ENCODE measurements at places on chromosomes 13 and 19.

- no peak for DNase-seq
Measured at GRCh38 chr13:31267126-31267784, 67.5 kb downstream of the B3GLCT start.

DNA sequence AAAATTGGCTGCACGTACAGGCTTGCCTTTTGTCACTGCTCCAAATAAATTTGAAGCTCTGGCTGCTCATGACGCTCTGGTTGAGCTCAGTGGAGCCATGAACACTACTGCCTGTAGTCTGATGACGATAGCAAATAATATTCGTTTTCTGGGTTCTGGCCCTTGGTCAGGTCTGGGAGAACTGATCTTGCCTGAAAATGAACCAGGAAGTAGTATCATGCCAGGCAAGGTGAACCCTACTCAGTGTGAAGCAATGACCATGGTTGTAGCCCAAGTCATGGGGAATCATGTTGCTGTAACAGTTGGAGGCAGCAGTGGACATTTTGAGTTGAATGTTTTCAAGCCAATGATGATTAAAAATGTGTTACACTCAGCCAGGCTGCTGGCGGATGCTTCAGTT is 16.1 kb upstream of the AKAP11 start:
- no peak for DNase-seq

GRCh38 chr13:61362522-61362921 is 53.1 kb downstream of the PCDH20 start:
- DNase-seq = no peak

DNA sequence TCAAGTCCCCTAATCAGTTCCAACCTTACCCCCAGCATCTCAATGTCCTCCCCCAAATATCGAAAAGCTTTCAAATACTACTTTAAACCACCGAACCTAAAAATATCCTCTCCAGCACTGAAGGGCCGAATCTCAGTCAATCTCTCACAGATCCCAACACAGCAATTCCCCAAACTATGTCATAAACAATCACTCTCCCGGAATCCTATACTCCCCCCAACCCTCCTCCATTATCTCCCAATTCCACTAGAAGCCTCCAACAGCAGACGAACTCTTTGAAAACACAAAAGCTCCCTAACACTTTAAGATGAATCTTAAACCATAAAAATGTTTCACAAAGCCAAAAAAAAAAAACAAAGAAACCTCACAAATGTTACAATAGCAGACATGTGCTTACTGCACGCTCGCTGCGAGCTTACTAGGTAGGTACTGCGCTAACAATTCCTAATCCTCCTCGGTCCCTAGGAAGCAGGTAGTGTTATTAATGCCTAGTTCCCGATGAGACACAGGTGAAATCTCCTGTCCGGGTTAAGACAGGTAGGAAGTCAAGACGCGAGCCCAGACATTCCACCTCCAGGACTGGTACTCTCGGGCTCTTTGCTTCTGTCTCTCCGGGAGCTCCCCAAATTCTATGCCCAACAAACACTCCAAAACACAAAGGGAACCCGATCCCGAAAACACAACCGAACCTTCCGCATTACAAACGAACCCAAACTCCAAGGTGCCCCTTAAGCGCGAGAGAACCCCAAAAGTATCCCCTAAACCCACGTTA is 14.2 kb downstream of the FBXO46 start:
- no peak for DNase-seq

DNA sequence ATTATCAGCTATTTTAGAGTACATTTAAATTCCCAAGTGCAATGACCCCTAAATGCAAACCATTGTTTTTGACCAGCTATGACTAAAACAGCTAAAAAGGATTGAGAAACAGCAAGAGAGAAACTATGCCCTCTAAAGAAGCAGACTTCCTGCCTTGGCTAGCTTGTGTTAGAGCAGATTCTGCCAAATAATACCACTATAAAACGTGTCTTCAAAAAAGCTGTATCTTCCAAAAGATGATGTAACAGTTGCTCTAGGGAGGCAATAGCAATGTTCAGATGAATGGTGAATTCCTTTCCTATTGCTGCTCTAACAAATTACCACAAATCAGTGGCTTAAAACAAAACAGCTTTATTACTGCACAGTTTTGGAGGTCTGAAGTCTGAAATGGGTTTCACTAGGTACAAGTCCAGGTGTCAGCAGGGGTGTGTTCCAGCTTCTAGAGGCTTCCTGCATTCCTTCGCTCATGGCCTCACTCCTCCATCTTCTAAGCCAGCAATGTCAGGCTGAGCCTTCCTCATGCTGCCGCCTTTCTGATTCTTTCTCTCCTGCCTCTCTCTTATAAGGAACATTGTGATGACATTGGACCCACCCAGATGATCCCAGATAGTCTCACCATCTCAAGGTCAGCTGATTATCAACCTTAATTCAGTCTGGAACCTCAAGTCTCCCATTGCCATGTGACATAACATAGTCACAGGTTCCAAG is 84.5 kb downstream of the LRRC63 start:
- no peak for DNase-seq
